Psoas muscle (tissue), 8 donors: ENCODE measurements at places on chromosomes 11 and 22. TPM values are rescaled to one million over a fixed set of nuclear protein-coding genes. Genes with fewer than 3 reads are reported as not detected.

GRCh38 chr11:120917559-120918239 is 106.2 kb upstream of the TBCEL start:
- no peaks in the 10 kb centered on the region for H3K27me3 ChIP-seq
- H3K4me1 ChIP-seq: no peaks in the 10 kb centered on the region
- no peak overlapping the region for H3K27ac ChIP-seq
- no peaks in the 10 kb centered on the region for H3K36me3 ChIP-seq
- no peak overlapping the region for H3K4me3 ChIP-seq
- no peak for DNase-seq

DNA sequence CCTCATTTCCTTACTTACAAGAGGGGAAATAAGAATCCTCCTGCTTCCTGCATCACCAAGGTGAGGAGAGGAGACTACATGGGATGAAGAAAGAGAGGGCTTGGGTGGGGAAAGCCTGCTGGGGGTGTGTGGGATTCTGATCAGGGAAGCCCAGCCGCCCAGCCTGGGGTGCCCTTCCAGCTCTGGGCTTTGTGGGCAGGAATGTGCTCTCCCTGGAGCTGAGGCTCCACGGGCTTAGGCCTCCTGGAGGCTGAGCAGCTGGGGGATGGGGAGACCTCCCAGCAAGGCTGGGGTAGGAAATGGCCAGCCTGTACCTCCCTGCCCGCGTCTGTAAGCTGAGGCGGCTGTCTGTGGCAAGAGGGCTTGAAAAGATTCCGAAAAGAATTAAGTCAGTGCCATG is 206.1 kb downstream of the GRIK4 start:
- peaks cover 37% of the 10 kb centered on the region for H3K27me3 ChIP-seq
- H3K27ac ChIP-seq: no peak overlapping the region
- no peaks in the 10 kb centered on the region for H3K36me3 ChIP-seq
- H3K4me1 ChIP-seq: no peaks in the 10 kb centered on the region
- no peak for DNase-seq
- H3K4me3 ChIP-seq: no peak overlapping the region

- no peaks in the 10 kb centered on the region for H3K36me3 ChIP-seq
- H3K4me3 ChIP-seq: no peak overlapping the region
- no peaks in the 10 kb centered on the region for H3K27me3 ChIP-seq
- no peak overlapping the region for H3K27ac ChIP-seq
- DNase-seq: no peak
Observed at GRCh38 chr22:17201285-17201945, 17.8 kb downstream of the ADA2 start.

- H3K4me3 ChIP-seq: no peak overlapping the region
- no peaks in the 10 kb centered on the region for H3K27me3 ChIP-seq
- no peak for DNase-seq
- H3K4me1 ChIP-seq: no peaks in the 10 kb centered on the region
- H3K27ac ChIP-seq: no peak overlapping the region
Observed at GRCh38 chr11:28342716-28343115, 234.5 kb downstream of the METTL15 start.

GRCh38 chr22:33756508-33756949 is 163.7 kb downstream of the LARGE1 start:
- no peak overlapping the region for H3K4me3 ChIP-seq
- no peaks in the 10 kb centered on the region for H3K36me3 ChIP-seq
- no peaks in the 10 kb centered on the region for H3K27me3 ChIP-seq
- no peak overlapping the region for H3K27ac ChIP-seq
- H3K4me1 ChIP-seq: peaks cover 17% of the 10 kb centered on the region
- DNase-seq: no peak

GRCh38 chr22:31871480-31871879 is 72.9 kb upstream of the YWHAH start:
- no peaks in the 10 kb centered on the region for H3K27me3 ChIP-seq
- no peak for DNase-seq
- H3K36me3 ChIP-seq: peaks cover 31% of the 10 kb centered on the region
- H3K4me3 ChIP-seq: no peak overlapping the region

- no peaks in the 10 kb centered on the region for H3K27me3 ChIP-seq
- H3K4me1 ChIP-seq: peaks cover 24% of the 10 kb centered on the region
- H3K27ac ChIP-seq: no peak overlapping the region
Observed at GRCh38 chr11:12083380-12083779, 27.0 kb upstream of the MICAL2 start.

DNA sequence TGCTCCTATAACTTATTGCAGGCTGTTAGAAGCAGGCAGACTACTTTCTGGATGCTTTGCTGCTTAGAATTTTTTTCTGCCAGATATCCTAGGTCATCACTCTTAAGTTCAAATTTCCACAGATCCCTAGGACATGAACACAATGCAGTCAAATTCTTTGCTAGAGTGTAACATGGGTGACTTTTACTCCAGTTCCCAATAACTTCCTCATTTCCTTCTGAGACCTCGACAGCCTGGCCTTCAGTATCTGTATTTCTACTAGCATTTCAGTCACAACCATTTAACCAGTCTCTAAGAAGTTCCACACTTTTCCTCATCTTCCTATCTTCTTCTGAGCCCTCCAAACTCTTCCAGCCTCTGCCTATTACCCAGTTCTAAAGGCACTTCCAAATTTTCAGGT is 60.4 kb upstream of the ZBED5 start:
- peaks cover 3% of the 10 kb centered on the region for H3K4me1 ChIP-seq
- H3K27me3 ChIP-seq: no peaks in the 10 kb centered on the region
- H3K36me3 ChIP-seq: no peaks in the 10 kb centered on the region
- no peak overlapping the region for H3K27ac ChIP-seq
- no peak for DNase-seq
- H3K4me3 ChIP-seq: no peak overlapping the region

DNA sequence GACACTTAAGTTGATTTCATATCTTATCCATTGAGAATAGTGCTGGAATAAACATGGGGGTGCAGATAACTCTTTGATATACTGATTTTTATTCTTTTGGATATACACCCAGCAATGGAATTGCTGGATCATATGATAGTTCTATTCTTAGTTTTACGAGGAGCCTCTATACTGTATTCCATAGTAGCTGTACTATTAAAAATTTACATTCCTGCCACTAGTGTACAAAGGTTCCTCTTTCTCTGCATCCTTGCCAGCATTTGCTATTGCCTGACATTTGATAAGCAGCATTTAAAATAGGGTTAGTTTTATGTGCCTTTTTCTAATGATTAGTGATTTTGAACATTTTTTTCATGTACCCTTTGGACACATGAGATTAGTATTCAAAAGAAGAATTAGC is 554.2 kb downstream of the JRKL start:
- H3K27ac ChIP-seq: no peak overlapping the region
- no peak for DNase-seq
- H3K36me3 ChIP-seq: no peaks in the 10 kb centered on the region
- H3K4me1 ChIP-seq: no peaks in the 10 kb centered on the region
- no peaks in the 10 kb centered on the region for H3K27me3 ChIP-seq

GRCh38 chr11:40290171-40290631 is 1169.3 kb downstream of the LRRC4C start:
- H3K27me3 ChIP-seq: no peaks in the 10 kb centered on the region
- H3K4me1 ChIP-seq: no peaks in the 10 kb centered on the region
- H3K4me3 ChIP-seq: no peak overlapping the region
- H3K27ac ChIP-seq: no peak overlapping the region
- H3K36me3 ChIP-seq: no peaks in the 10 kb centered on the region

- H3K4me3 ChIP-seq: no peak overlapping the region
- H3K4me1 ChIP-seq: peaks cover 45% of the 10 kb centered on the region
Observed at GRCh38 chr22:23844739-23845202, 6.0 kb upstream of the DERL3 start.

- H3K4me3 ChIP-seq: peak overlapping the region; percentile 48
- H3K27ac ChIP-seq: no peak overlapping the region
- H3K4me1 ChIP-seq: peaks cover 11% of the 10 kb centered on the region
- no peaks in the 10 kb centered on the region for H3K27me3 ChIP-seq
- DNase-seq: no peak
- no peaks in the 10 kb centered on the region for H3K36me3 ChIP-seq
Observed at GRCh38 chr11:849951-850774, 7.5 kb downstream of the TSPAN4 start.

GRCh38 chr11:133636711-133637355 is 104.5 kb upstream of the OPCML start:
- H3K36me3 ChIP-seq: no peaks in the 10 kb centered on the region
- peaks cover 5% of the 10 kb centered on the region for H3K27me3 ChIP-seq
- no peak overlapping the region for H3K4me3 ChIP-seq
- H3K4me1 ChIP-seq: no peaks in the 10 kb centered on the region
- DNase-seq: no peak
- H3K27ac ChIP-seq: no peak overlapping the region

DNA sequence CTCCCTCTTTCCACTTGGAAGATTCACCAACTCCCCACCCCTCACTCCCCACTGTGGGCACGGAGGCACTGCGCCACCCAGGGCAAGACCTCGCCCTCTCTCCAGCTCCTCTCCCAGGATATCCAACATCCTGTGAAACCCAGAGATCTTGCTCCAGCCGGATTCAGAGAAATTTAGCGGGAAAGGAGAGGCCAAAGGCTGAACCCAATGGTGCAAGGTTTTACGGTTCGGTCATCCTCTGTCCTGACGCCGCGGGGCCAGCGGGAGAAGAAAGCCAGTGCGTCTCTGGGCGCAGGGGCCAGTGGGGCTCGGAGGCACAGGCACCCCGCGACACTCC is 397 bp upstream of the CD44 start:
- peak overlapping the region; percentile 71 for H3K4me3 ChIP-seq
- DNase-seq: no peak
- no peaks in the 10 kb centered on the region for H3K36me3 ChIP-seq
- no peaks in the 10 kb centered on the region for H3K27me3 ChIP-seq
- peaks cover 7% of the 10 kb centered on the region for H3K4me1 ChIP-seq
- peak overlapping the region; percentile 58 for H3K27ac ChIP-seq

- DNase-seq: no peak
- H3K27ac ChIP-seq: no peak overlapping the region
- H3K4me3 ChIP-seq: no peak overlapping the region
- H3K27me3 ChIP-seq: no peaks in the 10 kb centered on the region
- H3K36me3 ChIP-seq: no peaks in the 10 kb centered on the region
- H3K4me1 ChIP-seq: no peaks in the 10 kb centered on the region
Observed at GRCh38 chr11:81959341-81959740, 774.3 kb downstream of the FAM181B start.

DNA sequence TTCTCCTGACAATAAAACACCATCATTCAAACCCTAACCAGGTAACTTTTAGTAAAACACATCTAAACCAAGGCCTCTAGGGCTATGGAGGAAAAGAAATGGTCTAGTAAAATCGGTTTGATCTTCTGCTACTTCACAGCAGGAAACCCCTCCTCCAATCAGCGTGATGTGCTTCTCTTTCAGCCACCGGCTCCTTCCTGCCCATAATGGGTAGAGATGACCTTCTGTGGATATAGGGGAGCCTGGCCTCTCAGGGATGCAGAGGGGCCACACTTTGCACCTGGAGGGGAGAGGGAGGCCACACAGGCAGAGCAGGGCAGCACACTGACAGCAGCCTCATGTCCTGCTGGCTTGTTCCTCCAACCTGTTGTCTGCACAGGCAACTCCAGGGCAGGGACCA is 6.9 kb downstream of the EHD1 start:
- peak overlapping the region; percentile 43 for H3K4me3 ChIP-seq
- H3K36me3 ChIP-seq: no peaks in the 10 kb centered on the region
- peaks cover 85% of the 10 kb centered on the region for H3K4me1 ChIP-seq
- no peaks in the 10 kb centered on the region for H3K27me3 ChIP-seq
- no peak for DNase-seq

DNA sequence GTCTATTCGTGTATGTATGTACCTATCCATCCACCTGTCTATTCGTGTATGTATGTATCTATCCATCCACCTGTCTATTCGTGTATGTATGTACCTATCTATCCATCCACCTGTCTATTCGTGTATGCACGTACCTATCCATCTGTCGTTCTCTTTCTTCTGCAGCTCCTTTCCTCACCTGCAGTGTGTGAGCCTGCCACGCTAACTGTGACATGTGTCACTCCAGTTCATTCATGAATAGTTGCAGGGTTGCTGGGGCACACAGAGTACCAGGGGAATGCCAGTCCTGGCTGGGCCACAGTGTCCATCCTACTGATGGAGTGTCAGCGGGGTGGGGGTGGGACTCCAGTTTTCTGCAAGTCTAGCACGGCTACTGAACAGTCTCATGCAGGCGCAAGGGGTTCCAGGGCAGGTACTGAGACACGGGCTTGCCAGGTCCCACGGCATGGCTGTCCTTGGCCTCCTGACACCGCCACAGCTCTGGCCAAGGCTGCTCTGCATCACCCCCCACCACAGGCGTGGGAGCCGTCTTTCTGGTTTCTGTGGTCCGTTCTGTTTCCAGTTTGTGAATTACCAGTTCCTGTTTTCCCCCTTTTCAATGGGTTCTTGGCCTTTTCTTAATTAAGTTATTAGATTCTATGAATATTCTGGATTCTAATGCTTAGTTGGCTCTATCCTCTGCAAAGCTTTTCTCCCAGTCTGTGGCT is 88.8 kb upstream of the CLDN5 start:
- no peak overlapping the region for H3K4me3 ChIP-seq
- H3K36me3 ChIP-seq: no peaks in the 10 kb centered on the region
- H3K4me1 ChIP-seq: no peaks in the 10 kb centered on the region
- no peaks in the 10 kb centered on the region for H3K27me3 ChIP-seq

DNA sequence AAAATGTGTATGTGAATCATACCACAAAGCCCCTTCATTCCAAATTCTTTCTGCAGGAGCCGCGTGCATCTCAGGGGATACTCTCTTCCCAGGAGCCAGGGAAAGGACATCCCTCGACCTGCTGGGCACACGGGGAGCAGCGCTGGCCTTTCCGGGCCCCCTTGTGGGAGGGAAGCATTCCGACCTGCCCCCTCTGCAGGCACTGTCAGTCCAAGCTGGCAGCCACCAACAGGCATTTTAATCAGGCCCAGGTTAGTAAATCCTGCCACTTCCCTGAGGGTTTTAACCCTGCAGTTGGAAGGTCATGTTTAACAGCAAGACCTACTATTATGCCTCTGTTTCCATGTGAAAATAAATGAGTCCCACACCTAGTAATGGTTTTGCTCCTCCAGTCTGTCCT is 391.5 kb downstream of the SHANK2 start:
- H3K27me3 ChIP-seq: no peaks in the 10 kb centered on the region
- no peak overlapping the region for H3K4me3 ChIP-seq
- H3K36me3 ChIP-seq: no peaks in the 10 kb centered on the region
- DNase-seq: no peak

DNA sequence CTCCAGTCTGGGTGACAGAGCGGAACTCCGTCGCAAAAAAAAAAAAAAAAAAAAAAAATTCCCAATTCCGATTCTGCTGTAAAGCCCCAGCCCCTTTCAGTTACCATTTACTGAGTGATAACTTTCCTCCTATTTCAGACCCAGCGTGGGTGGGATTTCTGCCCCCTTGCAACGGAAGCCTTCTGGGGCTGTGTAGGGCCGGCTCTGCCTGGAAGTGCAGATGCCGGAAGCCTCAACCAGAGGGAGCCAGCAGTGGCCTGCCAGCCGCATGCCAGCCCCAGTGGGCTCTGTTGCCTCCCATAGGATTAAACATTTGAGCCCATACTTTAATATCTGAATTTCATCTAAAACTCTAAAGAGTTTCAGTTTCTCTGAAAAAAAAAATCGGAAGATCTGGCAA is 60.0 kb upstream of the NUP50 start:
- H3K27me3 ChIP-seq: peaks cover 40% of the 10 kb centered on the region
- H3K4me3 ChIP-seq: no peak overlapping the region
- H3K4me1 ChIP-seq: no peaks in the 10 kb centered on the region
- no peaks in the 10 kb centered on the region for H3K36me3 ChIP-seq
- DNase-seq: no peak

GRCh38 chr11:117183724-117184349 is 5.3 kb downstream of the SIDT2 start:
- no peak overlapping the region for H3K4me3 ChIP-seq
- H3K4me1 ChIP-seq: peaks cover 22% of the 10 kb centered on the region
- H3K27ac ChIP-seq: no peak overlapping the region
- no peak for DNase-seq
- H3K27me3 ChIP-seq: no peaks in the 10 kb centered on the region
- H3K36me3 ChIP-seq: no peaks in the 10 kb centered on the region

C11orf86 gene
- polyA plus RNA-seq: not detected

MUC2 gene
- not detected for polyA plus RNA-seq

KDM2A gene
- 26.6 TPM for polyA plus RNA-seq

TIGD3 gene
- 0.09 TPM for polyA plus RNA-seq

PYGM gene
- 1,729 TPM for polyA plus RNA-seq
